ENCODE measurements at places on chromosomes 7 and 10. TPM values are rescaled to one million over a fixed set of nuclear protein-coding genes. Genes with fewer than 3 reads are reported as not detected.
A peak's percentile ranks its signal among the peaks of the same experiment; 100 is the strongest.

PPP1R17 gene
- not detected for total RNA-seq

STEAP1 gene
- not detected for total RNA-seq

MBL2 gene
- total RNA-seq, result not detected

SCART1 gene
- total RNA-seq, result 20.6 TPM

FAM25G gene
- total RNA-seq, result not detected

ANKRD2 gene
- not detected for total RNA-seq

DNA sequence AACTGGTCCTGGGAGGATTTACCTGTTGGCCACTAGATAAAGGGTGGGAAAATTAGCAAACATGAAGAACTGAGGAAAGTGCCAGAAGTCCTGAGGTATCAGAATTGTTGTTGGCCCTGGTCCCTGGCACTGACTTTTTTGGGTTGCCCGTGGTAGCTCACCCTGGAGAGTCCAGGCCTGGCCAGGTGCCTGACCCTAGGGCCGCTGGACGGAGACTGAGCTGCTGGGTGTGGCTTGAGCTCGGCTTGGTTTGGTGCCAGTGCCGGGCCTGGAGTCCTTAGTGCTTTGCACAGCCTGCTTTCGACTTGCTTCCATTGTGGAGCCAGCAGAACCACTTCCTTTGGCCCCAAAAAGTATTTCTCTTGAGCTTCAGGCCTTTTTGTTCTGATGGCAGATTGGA, 12.9 kb downstream of the MDH2 start:
- no peak overlapping the region for H3K27ac ChIP-seq
- peaks cover 7% of the 10 kb centered on the region for H3K36me3 ChIP-seq
- H3K4me1 ChIP-seq, result peaks cover 2% of the 10 kb centered on the region
- H3K27me3 ChIP-seq, result no peaks in the 10 kb centered on the region
- DNase-seq, result no peak

- H3K4me3 ChIP-seq, result no peak overlapping the region
- H3K27me3 ChIP-seq, result no peaks in the 10 kb centered on the region
Measured at GRCh38 chr10:98539578-98539977, 92.8 kb upstream of the HPS1 start.

DNA sequence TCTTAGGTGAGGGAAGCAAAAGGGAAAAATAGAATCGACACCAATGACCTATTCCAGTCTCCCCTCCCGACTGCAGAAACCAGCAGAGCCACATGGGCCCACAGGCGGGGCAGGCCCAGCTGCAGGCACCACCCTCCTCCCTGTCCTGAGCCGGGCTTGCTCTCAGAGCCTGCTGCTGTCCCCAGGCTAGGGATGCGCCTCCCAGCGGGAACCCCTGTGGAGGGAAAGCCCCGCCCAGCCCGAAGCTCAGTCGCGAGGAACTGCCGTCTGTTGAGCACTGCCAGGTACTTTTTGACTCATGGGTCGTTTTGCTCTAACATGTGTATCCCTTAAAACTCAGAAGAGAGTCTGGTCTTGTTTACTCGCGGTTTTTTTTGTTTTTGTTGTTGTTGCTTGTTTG, 124.5 kb upstream of the RET start:
- no peak overlapping the region for H3K4me3 ChIP-seq
- H3K36me3 ChIP-seq, result no peaks in the 10 kb centered on the region
- H3K27me3 ChIP-seq, result peaks cover 30% of the 10 kb centered on the region
- no peaks in the 10 kb centered on the region for H3K4me1 ChIP-seq
- no peak overlapping the region for H3K27ac ChIP-seq

- H3K27me3 ChIP-seq, result peaks cover 36% of the 10 kb centered on the region
- H3K27ac ChIP-seq, result no peak overlapping the region
- no peaks in the 10 kb centered on the region for H3K36me3 ChIP-seq
Measured at GRCh38 chr10:71623098-71623985, 96.2 kb downstream of the C10orf105 start.

DNA sequence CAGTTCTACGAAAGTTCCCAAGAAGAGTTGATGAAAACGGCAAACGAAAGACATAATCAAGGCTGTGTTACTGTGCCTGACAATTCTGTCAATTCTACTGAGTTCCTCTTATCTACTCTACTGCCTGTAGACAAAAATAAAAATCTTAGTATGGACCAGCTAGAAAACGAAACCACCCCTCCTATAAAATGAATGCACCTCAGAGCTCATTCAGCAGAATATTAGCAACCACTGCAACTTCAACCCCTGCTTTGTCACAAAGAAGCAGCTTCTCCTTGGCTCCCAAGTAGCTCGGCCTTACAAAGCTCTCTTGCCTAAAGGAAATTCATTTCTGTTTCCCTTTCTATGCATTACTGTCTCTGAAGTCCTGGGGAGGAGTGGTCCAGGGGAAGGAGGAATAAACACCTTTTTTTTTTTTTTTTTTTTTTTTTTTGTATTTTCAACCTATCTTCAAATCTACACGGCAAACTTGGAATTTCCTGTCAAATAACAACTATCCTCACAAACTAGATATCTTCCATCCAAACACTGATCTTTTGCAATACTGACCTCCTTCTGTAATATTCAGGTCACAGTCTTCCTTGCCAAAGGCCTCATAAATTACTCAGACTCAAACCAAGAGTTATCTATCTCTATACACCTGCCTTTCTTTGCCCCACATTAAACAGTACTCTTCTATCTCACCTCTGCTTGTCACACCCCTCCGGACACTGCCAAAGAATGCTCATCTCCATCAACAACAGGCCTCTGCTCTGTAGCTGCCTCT, 74.3 kb downstream of the GLI3 start:
- H3K4me1 ChIP-seq, result no peaks in the 10 kb centered on the region
- H3K4me3 ChIP-seq, result no peak overlapping the region
- no peaks in the 10 kb centered on the region for H3K27me3 ChIP-seq
- no peak for DNase-seq
- no peak overlapping the region for H3K27ac ChIP-seq

DNA sequence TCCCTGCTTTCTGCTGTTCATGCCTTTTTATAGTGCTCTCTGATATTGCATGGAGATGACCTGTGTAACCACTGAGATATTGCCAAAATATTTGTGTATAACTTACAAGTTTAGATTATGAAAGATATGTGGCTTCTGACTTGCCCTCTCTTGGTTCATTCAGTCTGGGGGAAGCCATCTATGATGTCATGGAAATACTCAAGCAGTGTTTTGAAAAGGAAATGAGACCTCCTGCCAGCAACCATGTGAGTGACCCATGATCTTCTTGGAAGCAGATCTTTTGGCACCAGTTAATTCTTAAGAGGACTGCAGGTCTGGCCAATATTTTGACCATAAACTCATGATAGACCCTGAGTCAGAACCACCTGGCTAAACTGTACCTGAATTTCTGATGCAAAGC, 183.0 kb downstream of the THSD7A start:
- H3K27me3 ChIP-seq, result no peaks in the 10 kb centered on the region
- H3K36me3 ChIP-seq, result no peaks in the 10 kb centered on the region
- no peak overlapping the region for H3K4me3 ChIP-seq
- H3K27ac ChIP-seq, result no peak overlapping the region

- H3K4me3 ChIP-seq, result no peak overlapping the region
- H3K27me3 ChIP-seq, result no peaks in the 10 kb centered on the region
- no peaks in the 10 kb centered on the region for H3K36me3 ChIP-seq
- H3K4me1 ChIP-seq, result no peaks in the 10 kb centered on the region
Measured at GRCh38 chr7:79512261-79512660, 58.8 kb upstream of the MAGI2 start.

- H3K4me1 ChIP-seq, result peaks cover 15% of the 10 kb centered on the region
- peak overlapping the region; percentile 56 for H3K27ac ChIP-seq
- H3K27me3 ChIP-seq, result peaks cover 10% of the 10 kb centered on the region
- peak overlapping the region; percentile 99 for H3K4me3 ChIP-seq
- H3K36me3 ChIP-seq, result peaks cover 2% of the 10 kb centered on the region
Measured at GRCh38 chr10:60778971-60779796, 906 bp downstream of the CDK1 start.

GRCh38 chr10:49817845-49818244, 55.7 kb upstream of the OGDHL start:
- peaks cover 2% of the 10 kb centered on the region for H3K4me1 ChIP-seq
- no peak overlapping the region for H3K4me3 ChIP-seq
- DNase-seq, result no peak
- no peaks in the 10 kb centered on the region for H3K27me3 ChIP-seq

Data from T-helper 17 cell (primary cell).